ENCODE measurements at places on chromosomes 3 and 15.

- no peak for DNase-seq
Observed at GRCh38 chr3:141594357-141594756, 107.5 kb downstream of the RASA2 start.

GRCh38 chr3:150040097-150040496 lies 69.4 kb upstream of the PFN2 start:
- no peak for DNase-seq

GRCh38 chr3:66488492-66488891 lies 12.3 kb downstream of the LRIG1 start:
- DNase-seq, result no peak

DNA sequence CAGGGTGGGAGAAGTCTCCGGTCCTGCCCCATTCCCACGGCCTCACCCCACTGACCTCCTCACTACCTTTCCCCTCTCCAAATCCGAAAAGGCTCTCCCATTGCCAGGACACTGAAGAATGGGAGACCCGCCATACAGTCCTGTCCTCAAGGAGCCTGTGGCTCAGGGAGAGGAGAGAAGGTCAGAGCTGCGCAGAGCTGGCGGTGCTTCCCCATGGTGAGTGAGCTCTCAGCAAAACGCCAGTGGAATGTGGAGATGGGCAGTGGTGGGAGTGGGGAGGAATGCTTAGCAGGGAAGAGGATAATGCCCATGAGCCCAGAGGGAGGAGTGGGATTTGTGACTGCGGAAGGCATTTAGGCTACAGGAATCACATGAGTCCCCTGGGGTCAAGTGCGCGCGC lies 20.1 kb downstream of the FAM43A start:
- DNase-seq, result no peak

DNA sequence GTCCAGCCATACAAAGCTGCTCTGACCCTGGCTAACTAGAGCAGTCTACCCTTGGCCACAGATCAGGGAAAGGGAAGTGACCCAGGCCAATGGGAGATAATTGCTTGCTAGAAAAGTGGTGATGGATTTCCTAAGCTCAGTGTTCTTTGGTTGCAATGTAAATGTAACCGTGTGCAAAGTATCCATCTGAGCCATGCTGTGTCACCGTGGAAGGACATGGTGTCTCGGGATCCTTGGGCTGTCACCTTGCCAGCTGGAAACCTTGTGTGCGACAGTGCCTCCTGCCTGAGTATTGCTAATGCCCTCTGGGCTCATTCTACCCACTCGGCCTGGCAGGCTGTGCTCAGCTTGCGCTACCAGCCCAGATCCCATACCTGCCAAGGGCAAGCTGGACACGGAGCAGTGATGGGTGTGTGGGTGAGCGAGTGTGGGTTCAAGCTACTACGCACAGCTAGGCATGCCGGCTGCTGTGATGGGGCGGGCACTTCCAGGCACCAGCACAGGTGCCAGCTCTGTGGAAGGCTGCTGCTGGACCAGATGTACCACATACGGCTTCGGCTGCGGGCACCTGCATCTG lies 10.7 kb upstream of the SIAH2 start:
- no peak for DNase-seq

DNA sequence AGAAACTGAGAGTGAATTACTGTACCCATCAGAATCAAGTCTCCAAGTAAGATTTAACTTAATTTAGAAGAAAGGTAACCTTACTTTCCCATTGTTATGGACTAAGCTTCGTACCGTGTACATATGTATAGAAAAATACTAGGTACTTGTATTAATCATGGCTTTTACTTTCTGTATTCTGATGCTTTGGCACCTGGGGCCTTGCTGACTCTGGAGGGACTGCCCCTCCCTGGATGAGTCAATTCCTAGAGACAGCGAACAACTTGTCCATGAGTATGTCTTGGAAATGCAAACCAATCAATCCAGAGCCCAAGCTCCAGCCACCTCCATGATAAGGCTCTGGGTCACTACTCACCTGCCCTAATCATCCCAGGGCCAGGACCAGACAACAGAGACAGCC lies 50.0 kb upstream of the DGKG start:
- DNase-seq, result peak; percentile 6

- DNase-seq, result no peak
Observed at GRCh38 chr3:76474632-76475031, 565.3 kb upstream of the ROBO2 start.

DNA sequence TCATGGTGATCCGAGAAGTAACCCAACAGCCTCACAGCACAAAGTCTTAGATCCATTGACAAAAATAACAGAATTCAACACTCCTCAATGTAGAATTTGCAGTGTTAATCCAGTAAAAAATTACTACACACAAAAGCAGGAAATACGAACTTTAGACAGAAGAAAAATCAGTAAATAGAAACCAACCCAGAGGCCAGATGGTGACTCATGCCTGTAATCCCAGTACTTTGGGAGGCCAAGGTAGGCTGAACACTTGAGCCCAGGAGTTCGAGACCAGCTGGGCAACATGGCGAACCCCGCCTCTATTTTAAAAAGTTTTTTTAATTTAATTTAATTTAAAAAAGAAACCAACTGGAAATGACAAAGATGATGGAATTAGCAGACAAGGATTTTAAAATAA lies 36.1 kb downstream of the SELENOT start:
- DNase-seq, result no peak

- DNase-seq, result no peak
Observed at GRCh38 chr3:195104340-195104739, 166.6 kb downstream of the XXYLT1 start.

GRCh38 chr15:99632521-99632920 lies 66.7 kb downstream of the MEF2A start:
- DNase-seq, result no peak

DNA sequence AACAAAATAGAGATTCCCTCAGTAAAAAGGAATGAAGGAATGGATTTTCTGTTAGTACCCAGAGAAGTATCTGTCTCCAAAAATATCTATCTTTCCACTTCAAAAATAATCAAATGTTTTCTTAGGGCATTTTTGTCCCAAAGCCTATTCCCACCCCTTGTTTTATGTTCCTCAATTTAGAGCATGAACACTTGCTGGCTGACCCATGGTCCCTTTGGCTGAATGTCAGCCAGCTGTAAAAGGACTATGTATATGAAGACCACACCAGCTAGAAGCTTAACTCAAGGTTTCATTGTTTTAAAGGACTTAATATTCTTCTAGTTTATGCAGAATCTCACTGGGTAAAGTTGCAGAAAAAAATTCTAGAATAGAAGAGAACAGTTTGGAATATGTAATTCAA lies 931.2 kb downstream of the MCTP2 start:
- no peak for DNase-seq

- no peak for DNase-seq
Observed at GRCh38 chr3:140225996-140226395, 291.0 kb downstream of the CLSTN2 start.

GRCh38 chr3:188391592-188391991 lies 237.6 kb downstream of the LPP start:
- DNase-seq, result no peak

DNA sequence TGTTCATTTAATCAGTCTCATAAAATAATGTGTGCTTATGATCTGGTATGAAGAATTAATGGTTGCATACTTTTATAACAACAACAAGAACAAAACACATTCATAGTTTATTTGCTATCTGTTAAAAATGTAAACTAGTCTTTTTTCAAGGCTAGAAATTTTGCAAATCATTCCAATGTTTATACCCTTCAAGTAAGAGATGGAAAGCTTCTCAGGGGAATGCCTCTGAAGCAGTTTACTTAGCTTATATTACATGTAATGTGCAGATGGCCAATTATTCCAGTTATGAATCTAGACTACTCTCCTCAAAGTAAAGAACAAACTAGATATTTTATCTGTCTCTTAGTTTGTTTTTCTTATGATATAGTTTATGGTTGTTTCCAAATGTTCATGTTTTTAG lies 575.4 kb downstream of the NAALADL2 start:
- DNase-seq, result no peak

DNA sequence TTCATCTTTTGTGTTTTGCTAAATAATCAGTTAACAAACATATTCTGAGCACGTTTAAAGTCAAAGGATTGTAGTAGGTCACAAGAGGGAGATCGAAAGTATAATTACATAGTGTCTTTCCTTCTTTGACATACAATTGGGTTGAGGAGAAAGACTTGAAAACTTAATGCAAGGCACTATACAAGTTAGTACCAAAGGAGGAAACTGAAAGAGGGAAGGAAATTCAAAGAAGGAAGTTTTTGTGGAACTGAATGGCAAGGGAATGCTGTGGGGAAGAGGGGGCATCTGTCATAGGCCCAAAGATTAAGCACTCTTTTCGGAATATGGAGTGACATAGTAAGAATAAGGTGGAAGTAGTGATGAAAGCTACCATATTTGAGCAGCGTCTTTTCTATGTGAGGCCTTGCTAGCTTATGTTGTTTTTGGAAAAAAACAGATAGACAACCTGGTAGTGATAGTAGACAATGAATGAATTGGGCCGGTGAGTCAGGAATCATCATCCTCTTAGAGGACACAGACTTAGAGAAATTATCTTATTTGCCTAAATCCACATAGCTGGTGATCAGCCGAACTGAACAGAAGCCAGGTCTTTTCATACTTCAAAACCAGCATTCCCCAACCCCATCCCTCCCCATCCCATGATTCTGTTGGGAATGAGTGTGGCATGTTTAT lies 10.2 kb downstream of the MBNL1 start:
- DNase-seq, result no peak

DNA sequence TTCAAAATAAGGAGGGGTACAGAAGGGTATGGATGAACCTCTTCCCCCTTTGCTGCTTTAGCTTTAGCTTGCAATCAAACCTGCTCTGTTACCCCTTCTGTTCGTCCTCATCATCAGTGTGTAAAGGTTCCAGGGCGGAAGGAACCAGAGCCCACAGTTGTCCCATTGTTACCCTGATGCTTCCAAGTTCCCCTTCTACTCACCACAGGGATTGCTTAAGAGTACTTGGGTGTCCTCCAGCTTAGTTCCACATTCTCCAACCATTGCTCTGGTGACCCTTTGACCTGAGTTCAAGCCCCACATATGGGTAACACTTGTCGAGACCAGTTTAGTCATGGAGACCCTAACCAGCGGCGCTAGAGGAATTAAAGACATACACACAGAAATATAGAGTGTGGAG lies 1080.1 kb upstream of the ALCAM start:
- no peak for DNase-seq

GRCh38 chr3:179476215-179476614 lies 24.9 kb upstream of the GNB4 start:
- DNase-seq, result no peak

GRCh38 chr15:29089731-29090616 lies 179.6 kb downstream of the NSMCE3 start:
- no peak for DNase-seq

DNA sequence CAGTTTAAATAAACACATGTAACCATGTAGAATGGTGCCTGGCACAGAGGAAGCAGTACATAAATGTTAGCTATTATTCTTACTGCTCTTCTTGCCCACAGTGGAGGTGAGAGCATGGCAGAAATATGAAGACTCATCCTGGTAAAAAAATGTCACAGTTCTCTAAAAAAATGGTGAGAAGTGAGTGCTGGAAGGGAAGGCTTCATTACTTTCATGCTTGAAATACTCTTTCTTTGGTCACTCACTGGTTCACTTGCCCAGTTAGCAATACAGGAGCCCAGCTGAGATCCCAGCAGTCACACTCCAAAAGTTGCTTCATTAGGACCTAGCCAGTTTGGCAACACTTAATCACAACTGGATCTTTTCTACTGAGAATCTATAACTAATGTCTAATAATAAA lies 1017.2 kb downstream of the TUSC7 start:
- DNase-seq, result no peak

DNA sequence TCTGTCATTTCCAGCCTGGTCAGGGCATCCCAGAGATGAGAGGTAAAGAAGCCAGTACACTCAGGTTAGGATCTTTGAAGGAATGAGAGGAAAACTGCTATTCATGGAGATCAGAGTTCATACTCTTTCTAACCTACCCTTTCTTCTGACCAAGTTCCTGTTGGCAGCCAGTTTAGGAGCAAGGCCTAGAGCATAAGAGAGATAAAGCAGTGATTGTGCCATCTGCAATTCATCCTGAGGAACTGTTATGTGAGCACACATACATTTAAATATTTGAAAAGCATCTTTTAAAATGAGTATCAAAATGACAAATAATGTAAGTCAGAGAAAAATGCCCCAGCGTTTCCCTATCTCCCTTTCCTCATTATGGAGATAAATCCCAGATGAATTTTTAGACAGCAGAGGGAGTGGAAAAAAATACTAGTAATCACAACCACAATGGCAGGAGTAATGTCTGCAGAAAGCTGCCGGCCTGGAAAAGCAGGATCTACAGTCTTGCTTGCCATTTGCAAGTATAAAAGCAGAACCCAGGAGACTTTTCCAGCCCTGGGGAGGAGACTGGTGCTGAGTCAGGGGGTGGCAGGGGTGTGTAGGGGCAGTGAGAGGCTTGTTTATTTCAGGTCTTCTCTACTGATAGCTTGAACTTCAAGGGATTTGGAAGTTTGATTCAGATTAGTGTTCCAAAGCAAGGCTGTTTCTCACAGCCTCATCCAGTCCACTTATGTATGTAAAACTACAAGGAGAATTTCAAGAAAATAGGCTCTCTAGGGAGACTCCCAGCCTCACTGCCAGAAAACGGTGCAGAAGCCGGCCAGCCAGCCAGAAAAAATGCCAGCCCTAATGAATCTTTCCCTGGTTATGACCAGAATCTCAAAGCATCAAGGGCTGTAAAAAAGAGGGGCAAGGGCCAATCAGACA lies 1052.4 kb downstream of the TUSC7 start:
- DNase-seq, result no peak

DNA sequence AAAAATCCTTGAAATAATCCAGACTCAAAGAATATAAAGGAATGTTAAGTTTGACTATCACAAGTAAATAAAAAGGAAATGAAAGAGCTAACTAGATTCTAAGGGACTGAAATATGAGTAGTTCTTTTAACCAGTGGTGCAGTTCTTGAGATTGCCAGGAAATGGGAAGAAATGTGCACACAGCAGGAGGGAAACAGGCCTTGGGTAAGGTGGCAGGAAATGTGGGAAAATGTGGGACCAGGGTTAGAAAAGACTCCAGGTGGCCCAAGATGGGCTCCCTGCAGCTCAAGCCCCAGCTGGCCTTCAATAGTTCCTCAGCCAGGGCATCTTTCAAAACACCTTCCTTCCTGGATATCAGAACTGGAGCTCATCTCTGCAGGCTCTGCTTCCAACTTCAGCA lies 181.3 kb downstream of the ISL2 start:
- DNase-seq, result no peak

DNA sequence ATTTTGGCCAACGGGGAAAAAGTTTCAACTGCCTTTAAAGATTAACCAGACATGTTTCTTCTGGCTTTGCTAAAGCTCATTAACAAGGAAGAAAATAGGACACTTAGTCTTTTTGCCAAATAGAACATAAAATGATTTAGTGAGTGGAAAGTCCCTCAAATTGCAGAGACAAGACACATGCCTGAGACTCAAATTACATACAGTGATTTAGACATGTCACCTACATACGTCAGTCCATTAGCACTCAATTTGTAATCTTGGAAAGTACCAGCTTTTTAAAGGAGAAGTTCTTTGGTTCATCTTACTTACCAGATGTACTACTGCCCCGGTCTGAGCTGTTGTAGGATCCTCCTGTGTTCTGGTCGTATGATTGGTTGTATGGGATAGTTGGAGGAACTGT lies 1134.2 kb downstream of the ROBO1 start:
- DNase-seq, result no peak

Data from stimulated activated CD4-positive, alpha-beta T cell treated with anti-CD3 and anti-CD28 coated beads, Interleukin-12 subunit alpha, Interleukin-12 subunit beta, amount 100 ng/mL, for 4 hours (primary cell).